ENCODE measurements at places on chromosomes 5 and 9.
A peak's percentile ranks its signal among the peaks of the same experiment; 100 is the strongest.

DNA sequence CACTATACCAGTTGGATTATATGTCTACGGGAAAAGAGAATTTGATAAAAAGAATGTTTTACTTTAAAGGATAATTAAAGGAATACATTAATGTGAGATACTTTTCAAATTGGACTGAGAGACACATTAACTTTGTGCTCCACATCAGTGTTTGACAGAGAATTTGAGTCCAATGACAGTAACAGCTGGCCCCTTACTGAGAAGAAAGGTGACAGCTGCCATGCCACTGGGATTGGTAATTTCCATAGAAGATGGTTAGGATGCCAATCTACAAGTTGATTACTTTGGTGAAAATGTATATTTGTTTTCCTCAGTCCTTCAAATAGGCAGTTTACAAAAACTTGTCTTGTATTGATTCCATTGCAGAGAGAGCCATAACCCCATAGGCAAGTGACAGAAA, 578.4 kb downstream of the SLCO4C1 start:
- no peak for DNase-seq

- DNase-seq = no peak
Measured at GRCh38 chr5:142199388-142199787, 90.8 kb downstream of the NDFIP1 start.

DNA sequence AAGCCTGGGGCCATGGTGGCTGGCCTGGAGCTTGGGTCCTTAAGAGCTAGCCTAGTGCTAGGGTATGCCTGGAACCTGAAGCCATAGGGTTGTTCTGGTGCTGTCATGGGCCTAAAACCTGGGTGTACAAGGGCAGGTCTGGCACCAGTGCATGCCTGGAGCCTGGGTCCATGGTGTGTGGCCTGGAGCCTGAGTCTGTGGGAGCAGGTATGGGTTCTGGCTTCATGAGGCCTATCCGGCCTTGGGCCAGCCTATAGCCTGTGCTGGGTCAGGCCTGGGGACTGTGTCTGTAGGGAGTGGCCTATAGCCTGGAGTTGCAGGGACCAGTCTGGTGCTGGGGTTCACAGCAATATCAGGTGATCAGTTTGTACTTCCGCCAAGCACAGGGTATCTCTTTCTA, 347.2 kb upstream of the MEF2C start:
- no peak for DNase-seq

- DNase-seq = peak; percentile 3
Measured at GRCh38 chr9:75488719-75489110, 400.4 kb downstream of the OSTF1 start.

GRCh38 chr5:104564530-104564929, 1001.9 kb upstream of the NUDT12 start:
- DNase-seq = no peak

GRCh38 chr5:158744680-158745079, 355.0 kb downstream of the EBF1 start:
- DNase-seq = no peak

- DNase-seq = peak; percentile 59
Measured at GRCh38 chr5:72107131-72107900, at the start of gene MAP1B. MAP1B (plus strand) TSS chr5:72107475; CDS start chr5:72107532, 57 bp downstream.
